Stimulated activated CD4-positive, alpha-beta T cell treated with anti-CD3 and anti-CD28 coated beads, TNF-alpha, amount 100 ng/mL, for 4 hours (primary cell): ENCODE measurements at places on chromosomes 3 and 15.

- no peak for DNase-seq
Observed at GRCh38 chr3:126056088-126056487, 27.8 kb downstream of the SLC41A3 start.

- no peak for DNase-seq
Observed at GRCh38 chr3:130820976-130821375, 72.9 kb upstream of the ATP2C1 start.

GRCh38 chr15:79606831-79607355, 174.8 kb downstream of the MINAR1 start:
- DNase-seq = no peak

- no peak for DNase-seq
Observed at GRCh38 chr15:39860200-39860599, 59.9 kb downstream of the GPR176 start.

- DNase-seq = no peak
Observed at GRCh38 chr3:30962084-30962483, 67.6 kb upstream of the GADL1 start.

DNA sequence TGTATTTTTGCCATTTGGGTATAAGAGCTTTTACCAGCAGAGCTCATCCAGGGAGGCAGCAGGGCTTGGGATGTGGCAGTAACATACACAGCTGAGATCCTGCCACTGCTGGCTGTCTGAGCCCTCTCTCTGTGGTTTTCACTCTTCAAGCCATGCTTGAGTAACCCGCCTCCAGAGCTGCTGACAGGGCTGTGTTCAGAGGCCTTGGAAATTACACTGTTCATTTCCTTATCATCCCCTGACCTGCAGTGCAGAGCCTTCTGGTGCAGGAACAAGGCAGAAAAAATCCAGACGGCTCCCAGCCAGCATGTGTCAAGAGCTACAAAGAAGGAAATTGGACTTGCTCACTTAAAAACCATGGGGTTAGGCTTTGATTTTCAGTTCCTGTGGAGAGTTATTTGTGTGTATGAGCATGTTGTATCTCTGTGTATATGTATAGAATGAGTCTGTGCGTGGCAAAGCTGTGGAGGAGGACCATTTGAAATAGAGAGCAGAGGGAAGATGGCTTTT, 47.0 kb downstream of the ZNF609 start:
- DNase-seq = no peak

- no peak for DNase-seq
Observed at GRCh38 chr3:119279101-119279554, 15.1 kb upstream of the ARHGAP31 start.

DNA sequence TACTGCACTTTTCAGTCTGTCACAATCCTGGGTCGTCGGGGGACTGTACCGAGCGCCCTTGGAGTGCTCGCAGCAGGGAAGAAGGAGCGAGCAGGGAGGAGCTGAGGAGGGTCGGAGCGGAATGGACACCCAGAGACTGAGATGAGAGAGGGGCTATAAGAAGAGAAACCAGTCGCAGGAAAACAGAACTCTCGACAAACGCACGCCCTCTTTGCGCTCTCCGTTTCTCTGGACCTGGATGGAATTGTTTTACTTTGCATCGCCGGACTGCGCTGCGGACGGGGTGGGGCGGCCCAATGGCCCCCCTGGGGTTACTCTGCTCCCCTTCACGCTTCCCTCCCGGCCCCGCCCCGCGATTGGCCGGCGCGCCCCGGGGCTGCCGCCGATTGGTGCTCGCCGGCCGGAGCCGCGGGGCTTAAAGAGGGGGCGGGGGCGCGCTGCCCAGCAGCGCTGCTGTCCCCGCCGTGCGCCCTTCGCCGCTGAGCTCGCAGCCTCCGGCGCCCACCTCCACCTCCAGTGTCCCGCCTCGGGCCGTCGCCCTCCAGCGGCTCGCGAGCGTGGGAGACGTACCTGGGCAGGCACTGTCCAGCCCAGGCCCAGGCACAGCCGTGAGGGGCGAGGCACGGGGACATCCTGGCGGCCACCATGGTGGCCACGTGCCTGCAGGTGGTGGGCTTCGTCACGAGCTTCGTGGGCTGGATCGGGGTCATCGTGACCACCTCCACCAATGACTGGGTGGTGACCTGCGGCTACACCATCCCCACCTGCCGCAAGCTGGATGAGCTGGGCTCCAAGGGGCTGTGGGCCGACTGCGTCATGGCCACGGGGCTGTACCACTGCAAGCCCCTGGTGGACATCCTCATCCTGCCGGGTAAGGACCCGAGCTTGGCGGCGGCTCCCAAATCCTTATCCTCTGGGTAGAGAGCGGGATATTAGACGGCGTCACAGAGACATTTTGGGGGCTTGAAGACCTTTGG, at the start of gene CLDN11:
CLDN11 (plus strand) TSS at position 447 of the 977 bp plus-strand sequence; CDS start at position 646, 199 bp downstream.
- no peak for DNase-seq
